Epithelial cell of umbilical artery (primary cell): ENCODE measurements at places on chromosomes 2 and 18. TPM values are rescaled to one million over a fixed set of nuclear protein-coding genes. Genes with fewer than 3 reads are reported as not detected.

Gene OR6B2
- total RNA-seq, result not detected in 2 replicates

Gene AQP12A
- total RNA-seq, result not detected in 2 replicates

Gene LTBP1
- 22.9 and 80.9 TPM in 2 replicates for total RNA-seq

Gene COX7A2L
- total RNA-seq, result 190 and 233 TPM in 2 replicates
